T-helper 22 cell (primary cell): ENCODE measurements at places on chromosomes 1 and 21.

DNA sequence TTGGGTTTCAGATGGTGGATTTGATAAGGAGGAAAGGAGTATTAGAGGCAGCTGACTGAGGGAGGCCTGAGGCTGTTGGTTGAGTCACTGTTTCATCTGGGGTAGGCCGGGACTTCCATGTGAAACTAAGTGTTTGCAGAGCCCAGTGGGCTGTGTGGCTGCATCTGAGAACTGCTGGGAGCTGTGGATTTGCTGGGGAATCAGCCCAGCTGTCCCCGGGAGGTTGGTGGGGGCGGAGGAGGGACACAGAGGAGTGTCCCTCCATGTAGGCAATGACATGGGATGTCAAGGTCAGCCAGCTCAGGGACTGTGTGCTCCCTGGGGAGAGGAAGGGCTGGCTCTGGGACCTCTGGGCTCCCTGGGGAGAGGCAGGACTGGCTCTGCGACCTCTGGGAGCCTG lies 36.4 kb downstream of the SLC2A7 start:
- no peak for DNase-seq

GRCh38 chr1:145949219-145949618 lies 8.6 kb downstream of the LIX1L start:
- no peak for DNase-seq

DNA sequence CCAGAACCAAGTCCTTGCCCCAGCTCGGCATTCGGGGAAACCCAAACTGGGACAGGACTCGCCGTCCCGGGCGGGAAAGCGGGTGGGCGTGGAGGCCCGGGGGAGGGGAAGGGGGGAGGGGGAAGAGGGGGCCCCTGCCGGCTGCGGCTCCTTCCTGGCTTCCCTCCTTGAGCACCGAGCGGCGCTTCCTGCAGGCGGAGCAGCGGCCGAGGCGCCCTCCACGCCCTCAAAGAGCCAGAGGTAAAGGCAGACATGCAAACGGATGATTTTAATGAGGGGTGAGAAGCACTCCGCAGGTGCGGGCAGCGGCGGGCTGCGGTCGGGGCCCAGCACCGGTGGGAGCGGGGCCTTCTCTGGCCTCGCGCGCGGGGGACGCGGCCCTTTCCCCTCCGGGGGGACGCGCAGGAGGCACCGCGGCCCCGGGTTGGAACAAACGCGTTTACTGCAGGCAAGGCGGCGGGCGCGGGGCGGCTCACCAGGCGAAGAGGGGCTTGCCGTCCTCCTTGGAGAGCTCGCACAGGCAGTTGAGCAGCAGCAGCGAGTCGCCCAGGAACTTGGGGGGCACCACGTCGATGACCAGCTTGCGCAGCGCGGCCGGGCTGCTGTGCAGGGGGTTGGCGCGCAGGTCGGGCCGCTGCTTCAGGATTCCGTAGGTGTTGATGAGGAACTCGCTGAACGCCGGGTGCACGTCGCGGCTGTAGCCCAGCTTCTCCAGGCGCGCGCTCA lies 5.7 kb upstream of the FTCD start:
- no peak for DNase-seq

DNA sequence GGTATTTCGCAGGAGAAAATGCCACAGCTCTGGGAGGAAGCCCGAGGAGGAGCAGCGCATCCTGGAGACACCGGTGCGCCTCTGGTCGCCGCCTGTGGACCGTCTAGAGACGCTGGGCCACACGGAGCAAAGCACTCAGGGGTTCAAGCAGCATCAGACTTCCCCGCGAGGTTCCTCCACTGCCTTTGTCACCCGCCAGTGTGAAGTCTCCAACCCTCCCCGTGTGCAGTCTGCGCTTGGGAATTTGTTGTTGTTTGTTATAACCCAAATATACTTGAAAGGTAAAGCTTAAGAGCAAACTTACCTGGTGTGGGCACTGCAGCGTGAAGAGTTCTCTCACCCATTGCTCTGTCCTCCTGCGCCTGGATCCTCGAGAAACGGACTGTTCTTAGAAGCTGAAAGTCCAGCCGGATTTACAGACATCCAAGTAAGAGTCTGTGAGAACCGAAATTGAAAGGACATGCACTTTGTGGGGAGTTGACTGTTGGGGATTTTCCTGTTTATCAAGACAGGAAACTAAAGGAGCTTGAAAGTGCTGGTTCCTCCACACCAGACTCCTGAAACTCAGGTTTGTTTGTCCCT lies at the start of gene GBP4:
TSS of gene GBP4 (minus strand) at position 452 of the 582 bp plus-strand sequence. CDS start at position 344, 108 bp downstream.
- DNase-seq: no peak

GRCh38 chr1:234720709-234721441 lies 110.9 kb upstream of the IRF2BP2 start:
- DNase-seq: no peak

DNA sequence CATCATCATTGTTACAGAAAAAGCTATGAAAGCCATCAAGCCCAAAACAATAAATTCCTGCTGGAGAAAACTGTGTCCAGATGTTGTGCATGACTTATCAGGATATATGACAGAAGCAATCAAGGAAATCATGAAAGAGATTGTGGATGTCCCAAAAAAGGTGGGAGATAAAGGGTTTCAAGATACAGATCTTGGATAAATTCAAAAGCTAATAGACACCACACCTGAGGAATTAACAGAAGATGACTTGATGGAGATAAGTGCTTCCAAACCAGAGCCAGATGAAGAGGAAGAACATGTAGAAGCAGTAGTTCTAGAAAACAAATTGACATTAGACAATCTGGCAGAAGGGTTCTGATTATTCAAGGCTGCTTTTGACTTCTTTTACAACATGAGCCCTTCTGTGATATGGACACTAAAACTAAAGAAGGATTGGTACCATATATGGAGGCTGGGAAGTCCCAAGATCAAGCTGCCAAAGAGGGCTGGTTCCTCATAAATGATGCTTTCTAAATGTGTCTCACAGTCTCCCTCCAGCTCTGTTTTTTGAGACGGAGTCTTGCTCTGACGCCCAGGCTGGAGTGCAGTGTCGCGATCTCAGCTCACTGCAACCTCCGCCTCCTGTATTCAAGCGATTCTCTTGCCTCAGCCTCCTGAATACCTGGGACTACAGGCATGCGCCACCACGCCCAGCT lies 32.1 kb upstream of the LRIG2 start:
- DNase-seq: no peak

DNA sequence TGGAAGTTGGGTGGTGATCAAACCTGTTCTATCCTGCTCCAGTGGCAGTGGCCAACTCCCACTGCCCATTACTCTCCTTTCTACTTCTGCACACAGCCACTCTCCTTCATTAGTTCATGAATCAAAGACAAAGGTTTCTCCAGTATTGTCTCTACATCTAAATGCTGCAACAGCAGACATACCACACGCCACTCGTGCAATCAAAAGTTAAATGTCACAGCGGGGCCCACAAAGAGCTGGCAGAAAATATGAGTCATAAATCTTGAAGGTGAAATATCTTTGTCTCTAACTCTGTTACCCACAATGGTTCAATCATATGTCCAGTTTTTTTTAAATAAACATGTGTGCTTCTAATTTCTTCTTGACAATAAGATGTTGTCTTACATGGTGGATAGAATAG lies 13.3 kb downstream of the APCS start:
- DNase-seq: no peak

GRCh38 chr1:192904438-192904895 lies 95.6 kb downstream of the RGS2 start:
- DNase-seq: no peak

DNA sequence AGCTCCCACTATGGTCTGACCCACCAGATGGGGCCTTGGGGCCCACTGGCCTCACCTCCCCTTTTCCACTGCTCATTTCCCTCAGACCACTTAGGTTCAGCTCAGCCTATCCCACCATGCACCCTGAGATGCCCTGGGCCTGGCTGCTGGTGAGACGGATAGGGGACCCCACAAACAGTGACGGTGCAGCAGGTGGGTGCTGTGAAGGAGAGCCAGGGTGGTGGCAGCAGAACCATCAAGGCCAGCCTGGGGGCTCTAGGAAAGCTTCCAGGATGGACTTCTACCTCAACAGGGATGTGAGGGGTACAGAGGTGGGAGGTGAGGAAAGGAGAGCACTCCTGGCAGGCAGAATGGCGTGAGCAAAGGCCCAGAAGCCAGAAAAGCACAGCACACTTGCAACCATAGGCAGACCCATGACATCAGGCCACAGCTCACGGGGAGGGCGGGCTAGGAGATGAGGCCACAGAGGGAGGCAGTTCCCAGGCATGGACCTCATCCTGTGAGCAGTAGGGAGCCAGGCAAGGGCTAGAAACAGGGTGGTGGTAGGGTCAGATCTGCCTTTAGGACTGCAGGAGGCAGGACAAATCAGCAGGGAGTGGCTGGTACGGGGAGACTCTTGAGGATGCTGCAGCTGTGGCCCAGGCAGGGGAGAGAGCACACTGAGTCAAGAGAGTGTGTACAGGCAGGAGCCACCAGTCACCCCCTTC lies 23.1 kb downstream of the CYB5RL start:
- no peak for DNase-seq

DNA sequence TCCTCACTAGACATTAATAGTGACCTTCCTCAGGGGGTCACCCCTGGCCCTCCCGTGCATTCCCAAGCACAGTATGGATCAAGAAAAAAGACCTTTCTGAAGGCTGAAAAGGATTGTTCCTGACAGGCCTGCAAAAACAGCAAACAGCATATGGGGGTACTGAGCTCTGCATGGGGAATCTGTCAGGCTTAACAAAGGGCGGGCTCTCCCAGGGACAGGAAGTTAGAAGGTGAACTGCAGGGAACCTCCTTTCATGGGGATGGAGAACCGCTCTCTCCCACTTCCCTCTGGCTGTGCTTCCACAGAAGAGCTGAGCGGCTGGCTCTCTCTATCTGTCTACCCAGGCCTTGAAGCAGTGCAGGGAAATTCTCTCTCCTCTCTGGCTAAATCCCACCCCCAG lies 91.7 kb downstream of the DTL start:
- no peak for DNase-seq

DNA sequence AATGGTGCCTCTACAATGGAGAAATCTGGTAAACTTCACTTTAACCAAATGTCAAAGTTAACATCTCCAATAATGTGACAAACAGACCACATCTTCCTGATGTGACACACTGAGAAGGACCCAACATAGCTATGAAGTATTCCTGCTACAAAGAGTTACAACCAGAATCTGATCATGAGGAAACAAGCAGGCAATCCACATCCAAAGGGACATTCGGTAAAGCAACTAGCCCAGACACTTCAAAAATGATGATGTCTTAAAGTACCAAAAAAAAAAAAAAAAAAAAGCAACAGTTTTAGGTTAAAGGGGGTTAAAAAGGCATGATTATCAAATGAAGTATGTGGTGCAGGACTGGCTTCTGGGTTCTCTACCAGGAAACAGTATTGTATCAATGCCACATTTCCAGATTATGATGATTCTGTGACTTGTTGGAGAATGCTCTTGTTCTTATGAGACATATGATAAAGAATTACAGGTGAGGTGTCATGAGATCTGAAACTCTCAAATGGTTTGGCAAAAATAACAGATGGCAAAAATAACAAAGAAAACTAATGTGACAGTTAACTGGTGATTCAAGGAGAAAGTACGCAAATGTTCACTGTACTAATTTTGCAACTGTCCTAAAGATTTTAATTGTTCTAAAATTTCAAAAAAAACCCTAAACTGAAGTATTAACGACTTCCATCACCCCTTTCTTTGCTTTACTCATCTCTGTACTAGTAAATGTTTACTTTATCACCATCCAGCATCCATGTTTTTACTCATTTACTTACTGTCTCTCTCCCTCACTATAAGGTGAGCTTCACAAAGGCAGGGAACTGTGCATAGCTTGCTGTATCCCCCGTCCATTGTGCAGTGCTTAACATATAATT lies 2.8 kb downstream of the CD58 start:
- no peak for DNase-seq

GRCh38 chr1:41513383-41513735 lies 28.9 kb upstream of the EDN2 start:
- no peak for DNase-seq

- DNase-seq: no peak
Measured at GRCh38 chr1:194117582-194117981, 931.2 kb upstream of the B3GALT2 start.

DNA sequence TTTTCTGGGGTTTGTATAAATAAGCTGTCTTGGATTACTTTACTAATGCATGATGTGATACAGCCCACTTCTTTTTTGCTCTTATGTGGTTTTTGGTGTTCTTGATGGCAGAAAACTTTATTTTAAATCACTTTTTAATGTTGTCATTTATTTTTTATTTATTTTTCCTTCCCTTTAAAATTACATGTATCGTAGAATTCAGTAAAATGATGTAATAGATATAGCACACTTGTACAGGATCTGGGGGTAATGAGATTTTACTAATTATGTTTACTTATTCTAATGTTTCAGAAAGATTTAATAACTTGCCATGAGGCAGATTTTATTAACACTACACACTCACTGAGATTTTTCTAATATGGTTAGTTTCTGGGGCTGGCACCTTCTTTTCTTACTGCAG lies 701 bp upstream of the B3GALT2 start:
- no peak for DNase-seq

GRCh38 chr1:234309598-234310459 lies 63.4 kb upstream of the COA6 start:
- peak; percentile 18 for DNase-seq

DNA sequence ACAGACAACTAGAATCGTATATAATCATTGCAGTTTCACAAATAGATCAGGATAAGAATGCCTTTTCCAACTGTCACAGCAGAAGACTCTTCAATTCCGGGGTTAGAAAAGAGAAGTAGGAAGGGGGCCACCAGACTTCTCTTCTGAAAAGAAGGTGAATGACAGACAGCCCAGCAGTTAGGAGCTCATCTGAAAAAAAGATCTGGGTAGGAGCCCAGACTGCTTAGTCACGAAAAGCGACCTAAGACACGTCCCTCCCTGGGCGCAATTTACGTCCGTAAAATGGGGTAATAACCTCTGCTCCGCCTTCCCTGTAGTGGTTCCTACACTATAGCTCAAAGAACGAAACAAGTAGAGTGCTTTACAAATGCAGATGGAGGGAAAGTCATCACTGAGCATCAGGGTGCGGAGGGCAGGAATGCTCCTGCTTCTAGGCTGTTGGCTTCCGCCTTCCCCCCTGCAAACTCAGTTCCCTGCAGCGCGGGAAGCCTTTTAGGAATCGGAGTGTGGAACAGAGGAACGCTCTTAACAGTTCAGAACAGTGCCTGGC lies 582 bp downstream of the ORC1 start:
- DNase-seq: peak; percentile 42

DNA sequence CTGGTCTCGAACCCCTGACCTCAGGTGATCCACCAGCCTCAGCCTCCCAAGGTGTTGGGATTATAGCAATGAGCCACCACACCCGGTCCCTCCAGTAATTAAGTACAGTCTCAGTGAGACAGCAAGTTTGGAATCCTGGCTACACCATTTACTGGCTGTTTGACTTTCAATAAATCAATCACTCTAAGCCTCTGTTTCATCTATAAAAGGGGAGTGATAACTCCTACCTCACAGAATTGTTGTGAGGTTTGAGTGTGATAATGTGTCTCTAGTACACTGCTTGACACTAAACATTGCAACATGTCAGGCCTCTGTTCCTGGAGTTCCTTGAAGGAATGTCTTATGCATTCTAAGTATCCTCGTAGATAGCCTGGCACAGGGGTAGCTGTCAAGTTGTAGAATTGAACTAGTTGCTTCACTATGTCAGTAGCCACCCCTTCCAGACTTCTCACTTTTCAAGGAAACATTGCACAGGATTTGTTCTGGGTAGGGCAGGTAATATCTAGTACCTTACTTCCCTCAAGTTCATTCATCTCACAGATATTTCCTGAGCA lies 12.4 kb downstream of the ENTREP3 start:
- DNase-seq: no peak
